Pons (tissue), 1 donor: ENCODE measurements at places on chromosomes 3 and 15.

- no peak for DNase-seq
These were observed 114.1 kb upstream of the CFAP20DC start for GRCh38 chr3:59163953-59164352.

DNA sequence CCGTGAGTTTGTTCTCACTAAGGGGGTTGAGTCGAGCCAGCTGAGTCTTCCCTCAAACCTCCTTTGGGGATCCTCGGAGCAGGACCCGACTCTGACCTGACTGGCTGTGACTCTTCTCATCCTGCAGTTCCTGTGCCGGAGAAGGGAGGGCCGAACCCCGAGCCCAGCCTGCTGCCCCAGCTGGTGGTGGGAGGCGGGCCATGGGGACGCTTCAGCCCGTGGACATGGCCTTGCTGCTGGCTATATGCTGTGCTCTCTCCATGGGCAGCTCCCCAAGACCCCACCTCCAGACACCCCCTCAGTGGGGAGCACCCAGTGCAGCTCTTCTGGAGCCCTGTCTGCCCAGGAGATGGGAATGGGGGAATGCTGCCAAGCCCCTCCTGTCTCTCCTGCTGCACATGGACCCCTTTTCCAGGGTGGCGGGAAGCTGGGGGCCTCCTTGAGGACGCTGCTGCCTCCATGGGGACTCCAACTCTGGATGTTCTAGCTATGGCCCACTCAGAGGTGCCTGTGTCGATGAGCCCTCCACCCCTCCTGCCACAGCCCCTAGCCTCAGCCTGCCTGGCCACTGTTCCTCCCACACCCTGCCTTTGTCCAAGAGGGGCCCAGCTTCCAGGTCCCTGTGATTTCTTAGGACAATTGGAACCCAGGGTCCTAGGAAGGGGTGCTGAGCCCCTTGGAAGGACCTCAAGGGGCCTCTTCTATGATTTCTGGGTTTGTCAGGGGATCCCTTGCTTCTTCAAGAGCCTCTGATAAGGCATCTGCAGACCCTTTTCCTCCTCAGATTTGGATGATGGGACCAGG is 12.8 kb downstream of the C15orf39 start:
- DNase-seq: no peak

DNA sequence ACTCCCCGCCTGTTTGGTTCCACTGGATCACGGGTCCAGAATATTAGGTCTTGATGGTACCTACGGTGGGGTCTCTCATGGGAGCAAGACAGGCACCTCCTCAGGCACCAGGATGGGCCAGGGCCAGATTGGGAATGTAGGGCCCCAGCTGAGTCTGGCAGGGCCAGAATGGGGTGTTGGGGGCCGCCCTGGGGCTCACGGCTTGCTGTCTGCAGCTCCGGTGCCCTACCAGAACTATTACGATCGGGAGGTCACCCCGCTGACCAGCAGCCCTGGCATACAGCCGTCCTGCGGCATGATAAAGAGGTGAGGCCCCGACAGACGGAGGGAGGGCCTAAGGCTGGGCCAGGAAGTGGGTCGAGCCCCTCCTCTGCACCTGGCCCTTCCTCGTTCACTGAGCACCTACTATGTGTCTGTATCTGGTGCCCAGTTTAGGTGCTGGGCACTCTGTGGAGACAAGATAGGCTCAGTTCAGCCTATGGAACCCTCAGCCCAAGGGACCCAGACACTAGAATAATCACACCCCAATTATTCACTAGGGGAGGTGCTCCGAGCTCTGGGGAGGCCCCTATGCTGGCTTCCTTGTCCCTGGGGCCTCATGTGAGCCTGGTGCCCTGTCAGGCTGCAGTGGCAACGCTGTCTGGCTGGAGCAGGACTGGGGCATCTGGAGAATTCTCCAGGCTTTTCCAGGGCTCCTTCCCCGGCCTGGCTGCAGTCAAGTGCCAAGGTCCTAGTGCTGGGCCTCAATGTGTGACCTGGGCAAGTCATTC is 37.9 kb downstream of the PSTPIP1 start:
- no peak for DNase-seq

GRCh38 chr15:88982304-88982945 is 69.2 kb upstream of the MFGE8 start:
- DNase-seq: no peak

- no peak for DNase-seq
These were observed 38.0 kb downstream of the ANP32A start for GRCh38 chr15:68782589-68783161.
